ENCODE measurements at places on chromosomes 11 and 22. TPM values are rescaled to one million over a fixed set of nuclear protein-coding genes. Genes with fewer than 3 reads are reported as not detected.

DNA sequence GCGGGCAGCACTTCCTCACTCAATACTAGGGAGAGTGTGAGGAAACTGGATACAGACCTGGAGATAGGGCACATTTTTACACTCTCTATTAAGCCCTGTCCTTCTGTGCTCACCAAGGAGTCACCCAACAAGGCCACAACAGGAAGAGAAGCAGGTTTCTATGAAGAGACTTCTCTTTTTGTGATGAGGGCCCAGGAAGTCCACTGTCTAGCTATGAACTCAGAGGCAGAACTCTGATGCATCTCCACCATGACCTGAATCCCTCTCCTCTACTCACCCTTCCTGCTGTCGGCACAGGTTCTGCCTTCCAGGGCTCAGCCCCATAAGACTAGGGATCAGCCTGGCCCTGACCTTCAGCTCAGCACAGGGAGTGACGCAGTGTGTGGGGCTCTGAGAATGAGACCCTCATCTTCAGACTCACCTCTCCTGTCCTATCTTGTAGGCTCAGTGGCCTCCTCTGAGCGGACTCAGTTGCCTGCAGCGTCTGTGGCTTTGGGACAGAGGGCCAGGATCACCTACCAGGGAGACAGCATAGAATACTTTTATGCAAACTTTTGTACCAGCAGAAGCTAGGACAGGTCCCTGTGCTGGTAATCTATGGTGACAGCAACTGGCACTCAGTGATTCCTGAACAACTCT lies 49.3 kb upstream of the IGLL5 start:
- no peak for ATAC-seq

- ATAC-seq, result peak; percentile 22
Observed at GRCh38 chr11:67267188-67268080, 1.2 kb downstream of the GRK2 start.

The CSNK2A3 gene
- total RNA-seq, result 0.84 TPM

DNA sequence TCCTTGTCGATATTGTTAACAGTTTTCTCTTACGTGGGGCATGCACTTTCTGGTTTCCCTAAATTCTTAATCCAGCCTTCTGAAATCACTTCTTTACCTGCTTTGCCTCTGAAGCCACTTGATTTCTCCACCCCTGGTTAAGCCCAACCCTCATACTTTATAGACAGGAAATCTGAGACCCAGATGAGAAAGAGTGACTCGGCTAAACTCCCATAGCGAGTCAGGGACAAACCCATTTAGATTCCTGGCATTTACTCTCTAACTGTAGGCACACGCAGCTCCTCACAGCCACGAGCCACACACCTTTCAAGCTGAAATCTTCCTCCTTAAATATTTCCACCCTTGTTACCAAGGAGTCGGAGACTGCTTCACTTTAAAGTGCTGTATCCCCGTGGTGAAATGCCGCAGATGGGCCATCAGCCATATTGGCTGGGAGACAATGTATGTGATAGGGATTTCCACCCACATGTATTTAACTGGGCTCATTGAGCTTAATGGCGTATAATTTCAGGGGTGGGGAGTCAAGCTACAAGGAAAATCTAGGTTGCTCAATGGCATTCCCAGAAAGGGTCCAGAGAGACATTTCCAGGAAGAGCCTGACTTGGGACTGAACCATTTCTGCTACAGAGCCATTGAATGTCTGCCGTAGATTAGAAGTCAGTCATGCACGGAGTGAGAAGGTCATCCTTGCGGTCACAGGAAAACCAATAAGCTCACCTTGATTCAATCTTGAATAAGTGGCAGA lies 49.9 kb upstream of the GRK3 start:
- peak; percentile 43 for ATAC-seq

- peak; percentile 82 for ATAC-seq
Observed at GRCh38 chr11:74018331-74019005, 9.6 kb upstream of the UCP3 start.

GRCh38 chr11:10439351-10439750 lies 15.7 kb upstream of the AMPD3 start:
- no peak for ATAC-seq

The KRTAP5-11 gene
- not detected for total RNA-seq

- ATAC-seq, result peak; percentile 96
Observed at GRCh38 chr11:70233511-70233934, 30.4 kb downstream of the FADD start.

GRCh38 chr11:112165049-112165448 lies 1.2 kb upstream of the IL18 start:
- ATAC-seq, result no peak

DNA sequence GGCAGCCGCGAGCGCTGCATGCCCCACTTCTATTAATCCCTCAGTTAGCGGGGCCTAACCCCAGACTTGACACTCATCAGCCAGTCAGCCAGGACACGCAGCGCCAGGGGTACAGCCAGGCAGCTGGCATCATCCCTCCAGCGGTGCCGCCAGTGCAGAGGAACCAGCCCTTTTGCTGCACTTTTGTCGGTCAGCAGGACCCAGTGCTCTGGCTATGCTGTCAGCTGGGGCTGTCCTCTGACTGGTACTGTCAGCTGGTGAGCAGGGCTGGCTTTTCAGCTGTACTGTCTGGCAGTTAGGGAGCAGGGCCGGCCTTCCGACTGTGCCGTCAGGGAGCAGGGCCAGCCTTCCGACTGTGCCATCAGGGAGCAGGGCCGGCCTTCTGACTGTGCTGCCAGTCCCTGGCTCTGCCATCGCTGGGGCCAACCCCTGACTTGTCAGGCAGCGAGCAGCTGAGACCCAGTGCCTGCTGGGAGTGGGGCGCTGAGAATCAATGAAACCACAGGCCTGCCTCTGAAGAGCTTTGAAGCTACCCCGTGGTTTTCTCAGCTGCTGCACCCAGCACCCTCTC lies 115.4 kb downstream of the KIAA1671 start:
- no peak for ATAC-seq

GRCh38 chr11:69040581-69041260 lies 8.0 kb upstream of the TPCN2 start:
- ATAC-seq, result no peak

The SPON1 gene
- total RNA-seq, result 3.1 TPM

DNA sequence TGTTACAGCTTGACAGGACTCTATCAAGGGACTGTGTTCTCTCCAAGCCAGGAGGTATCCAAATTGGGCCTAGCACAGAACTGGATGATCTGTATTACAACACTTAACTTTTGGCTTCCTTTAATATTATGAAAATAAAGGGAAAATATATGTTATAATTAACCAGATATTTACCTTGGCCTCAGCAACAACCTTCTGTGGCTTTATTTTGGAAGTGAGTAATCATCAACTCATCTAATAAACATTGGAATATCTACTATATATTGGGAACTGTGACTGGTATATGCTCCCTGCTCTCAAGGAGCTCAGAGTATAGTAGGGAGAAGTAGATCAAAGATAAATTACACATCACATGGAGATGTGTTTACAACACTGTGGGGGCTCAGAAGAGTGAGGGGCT lies 352.2 kb downstream of the METTL15 start:
- no peak for ATAC-seq

- ATAC-seq, result peak; percentile 21
Observed at GRCh38 chr11:69200331-69201065, 44.8 kb downstream of the SMIM38 start.

DNA sequence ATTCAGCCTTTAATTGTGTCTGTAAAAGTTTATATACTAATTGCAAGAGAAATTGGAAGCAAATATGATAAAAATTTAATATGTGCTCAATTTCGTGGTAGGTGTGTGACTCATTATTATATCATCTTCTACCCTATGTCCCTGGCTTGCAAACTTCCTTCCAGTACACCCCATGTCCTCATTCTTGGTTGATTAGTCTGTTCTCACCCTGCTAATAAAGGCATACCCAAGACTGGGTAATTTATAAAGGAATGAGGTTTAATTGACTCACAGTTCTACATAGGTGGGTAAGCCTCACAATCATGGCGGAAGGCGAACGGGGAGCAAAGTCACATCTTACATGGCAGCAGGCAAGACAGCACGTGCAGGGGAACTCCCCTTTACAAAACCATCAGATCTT lies 11.9 kb downstream of the MRGPRX3 start:
- peak; percentile 80 for ATAC-seq

GRCh38 chr22:43985532-43985931 lies 30.3 kb downstream of the SAMM50 start:
- ATAC-seq, result no peak

DNA sequence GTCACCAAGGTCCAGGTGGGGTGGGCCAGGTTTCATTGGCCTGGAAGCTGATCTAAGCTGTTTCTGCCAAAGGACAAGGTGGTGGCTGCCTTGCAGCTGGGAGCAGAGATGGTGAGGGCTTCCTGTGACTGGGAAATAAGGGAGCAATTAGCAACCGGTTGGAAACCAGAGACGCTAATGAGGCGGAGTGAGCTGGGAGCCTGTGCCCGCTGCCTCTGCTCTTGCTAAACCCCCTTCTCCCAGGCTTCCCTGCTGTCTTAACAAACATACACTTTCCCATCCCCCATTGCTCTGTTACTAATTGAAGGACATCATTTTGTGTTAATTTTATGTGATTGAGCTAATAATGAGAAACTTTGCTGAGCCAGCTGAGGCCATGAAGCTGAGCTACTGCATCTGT lies 121.8 kb downstream of the INSC start:
- ATAC-seq, result no peak
